ENCODE measurements at places on chromosomes 5 and 9.

- DNase-seq: peak; percentile 33
Measured at GRCh38 chr9:133658442-133659431, 22.6 kb downstream of the DBH start.

GRCh38 chr5:165630261-165630778, 2124.9 kb downstream of the MAT2B start:
- DNase-seq: peak; percentile 23

- DNase-seq: no peak
Measured at GRCh38 chr9:78091731-78092130, 60.1 kb upstream of the GNAQ start.

GRCh38 chr5:33936004-33936380, 194 bp upstream of the RXFP3 start:
- peak; percentile 71 for DNase-seq

DNA sequence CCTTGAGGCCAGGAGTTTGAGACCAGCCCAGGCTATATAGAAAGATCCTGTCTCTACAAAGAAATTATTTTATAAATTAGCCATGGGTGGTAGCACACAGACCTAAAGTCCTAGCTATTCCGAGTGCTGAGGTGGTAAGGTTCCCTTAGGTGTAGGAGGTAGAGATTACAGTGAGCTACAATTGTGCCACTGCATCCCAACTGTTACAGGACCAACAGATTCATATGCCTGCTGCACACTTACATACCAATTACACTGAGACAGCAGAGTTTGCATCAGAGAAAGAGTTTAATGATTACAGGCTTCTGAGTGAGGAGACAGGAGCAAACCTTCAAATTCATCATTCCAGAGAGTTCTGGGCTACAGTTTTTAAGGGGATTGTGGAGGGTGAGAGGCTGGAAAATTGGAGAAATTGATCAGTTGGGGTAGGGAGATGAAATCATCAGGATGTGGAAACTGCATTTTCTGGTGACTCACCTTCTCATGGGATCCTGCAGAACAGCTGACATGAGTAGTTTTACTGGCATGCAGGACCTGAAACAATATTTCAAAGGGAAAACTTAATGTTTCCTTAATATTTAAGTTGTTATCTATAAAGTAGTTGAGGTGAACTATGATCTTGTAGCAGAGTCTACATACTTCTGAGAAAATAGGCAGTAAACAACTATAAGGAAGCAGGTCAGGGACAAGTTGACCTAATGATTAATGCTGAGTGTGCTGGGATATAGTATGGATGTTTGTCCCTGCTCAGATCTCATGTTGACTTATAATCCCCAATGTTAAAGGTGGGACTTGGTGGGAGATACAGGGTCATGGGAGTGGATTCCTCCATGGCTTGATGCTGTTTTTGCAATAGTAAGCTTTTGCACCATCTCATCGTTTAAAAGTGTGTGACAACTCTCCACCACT, 54.7 kb downstream of the ANXA2R start:
- no peak for DNase-seq

DNA sequence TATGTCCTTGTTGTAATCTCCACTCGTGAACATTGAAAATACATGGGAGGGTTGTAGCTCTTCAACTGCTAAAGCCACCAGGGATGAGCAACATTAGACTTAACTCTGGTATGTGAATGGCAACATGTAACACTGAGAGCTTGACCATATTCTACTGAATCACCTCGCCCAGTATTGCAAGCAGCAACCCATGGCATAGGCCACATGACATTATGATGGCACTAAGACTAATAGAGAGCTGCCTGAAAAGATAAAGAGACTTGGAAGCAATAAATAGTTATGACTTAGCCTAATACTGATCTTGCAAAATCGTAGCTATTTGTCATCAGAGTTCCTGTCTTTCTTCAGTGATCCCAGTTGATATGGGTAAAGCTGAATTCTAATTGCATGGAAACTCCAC, 108.4 kb upstream of the NREP start:
- no peak for DNase-seq

DNA sequence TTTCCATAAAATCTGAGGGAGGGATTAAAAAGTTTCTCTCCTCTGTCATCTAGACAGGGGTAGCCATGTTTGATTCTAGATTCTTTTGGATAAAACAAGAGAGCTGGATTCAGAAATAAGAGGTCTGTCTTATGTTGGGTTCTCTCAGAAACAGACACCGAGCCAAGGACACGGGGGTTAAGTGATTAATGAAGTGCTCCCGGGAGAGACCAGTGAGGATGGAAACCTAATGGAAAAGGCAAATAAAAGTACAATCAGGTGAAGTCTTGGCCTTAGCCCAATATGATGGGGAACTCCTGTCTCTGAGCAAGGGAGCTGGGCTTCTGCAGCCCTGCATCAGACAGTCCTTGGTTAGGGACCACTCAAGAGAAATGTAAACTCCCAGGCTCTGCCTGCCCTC, 308.8 kb upstream of the PANK3 start:
- no peak for DNase-seq

GRCh38 chr5:116440457-116441001, 134.1 kb downstream of the SEMA6A start:
- DNase-seq: no peak

GRCh38 chr9:120978987-120979386, 52.4 kb upstream of the TRAF1 start:
- no peak for DNase-seq

GRCh38 chr5:107215611-107216010, 455.1 kb downstream of the EFNA5 start:
- DNase-seq: no peak
